CD4-positive, alpha-beta T cell treated with Interferon alpha-2 for 1 hour (primary cell): ENCODE measurements at places on chromosomes 1 and 21.

DNA sequence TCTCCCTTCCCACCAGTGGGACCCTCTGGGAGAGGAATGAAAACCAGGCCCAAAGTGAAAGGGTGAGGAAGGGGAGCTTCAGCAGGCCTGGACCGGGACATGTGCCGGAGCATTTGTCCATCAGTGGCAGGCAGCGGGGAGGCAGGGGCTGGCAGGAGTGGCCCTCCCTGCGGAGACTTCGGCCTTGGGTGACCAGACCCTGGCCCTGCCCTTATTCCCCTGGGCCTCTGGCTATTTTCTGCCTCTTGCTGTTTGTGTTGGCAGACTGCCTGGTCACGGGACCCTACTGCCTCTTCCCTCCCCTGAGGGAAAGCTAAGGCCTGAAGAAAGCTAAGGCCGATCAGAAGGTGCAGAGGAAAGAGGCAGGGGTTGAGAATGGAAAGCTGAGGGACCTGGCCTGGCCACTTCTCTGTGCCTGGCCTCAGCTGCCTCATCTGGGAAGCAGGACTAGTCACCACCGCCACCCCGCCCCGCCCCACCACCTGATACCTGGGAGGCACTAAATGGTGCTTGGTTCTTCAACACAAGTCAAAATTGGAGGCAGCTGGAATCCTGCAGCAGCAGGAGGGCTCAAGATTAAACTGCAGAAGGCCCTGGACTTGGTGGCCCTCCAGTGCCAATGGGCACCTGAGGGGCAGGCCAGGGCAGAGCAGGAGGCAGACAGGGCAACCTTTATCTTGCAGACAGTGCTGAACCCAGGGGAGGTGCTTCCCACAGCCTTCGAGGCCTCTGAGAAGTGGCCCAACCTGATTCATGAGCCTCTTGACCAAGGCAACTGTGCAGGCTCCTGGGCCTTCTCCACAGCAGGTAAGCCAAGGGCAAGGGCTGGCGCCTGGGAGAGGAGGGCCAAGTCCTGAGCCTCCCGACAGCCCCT lies 7.9 kb downstream of the TINAGL1 start:
- no peak for DNase-seq

GRCh38 chr1:205301205-205301821 lies 20.2 kb downstream of the NUAK2 start:
- DNase-seq = no peak

GRCh38 chr1:213335084-213335483 lies 284.0 kb downstream of the RPS6KC1 start:
- DNase-seq = no peak

- no peak for DNase-seq
Measured at GRCh38 chr1:43329995-43330751, 7.4 kb upstream of the MPL start.

DNA sequence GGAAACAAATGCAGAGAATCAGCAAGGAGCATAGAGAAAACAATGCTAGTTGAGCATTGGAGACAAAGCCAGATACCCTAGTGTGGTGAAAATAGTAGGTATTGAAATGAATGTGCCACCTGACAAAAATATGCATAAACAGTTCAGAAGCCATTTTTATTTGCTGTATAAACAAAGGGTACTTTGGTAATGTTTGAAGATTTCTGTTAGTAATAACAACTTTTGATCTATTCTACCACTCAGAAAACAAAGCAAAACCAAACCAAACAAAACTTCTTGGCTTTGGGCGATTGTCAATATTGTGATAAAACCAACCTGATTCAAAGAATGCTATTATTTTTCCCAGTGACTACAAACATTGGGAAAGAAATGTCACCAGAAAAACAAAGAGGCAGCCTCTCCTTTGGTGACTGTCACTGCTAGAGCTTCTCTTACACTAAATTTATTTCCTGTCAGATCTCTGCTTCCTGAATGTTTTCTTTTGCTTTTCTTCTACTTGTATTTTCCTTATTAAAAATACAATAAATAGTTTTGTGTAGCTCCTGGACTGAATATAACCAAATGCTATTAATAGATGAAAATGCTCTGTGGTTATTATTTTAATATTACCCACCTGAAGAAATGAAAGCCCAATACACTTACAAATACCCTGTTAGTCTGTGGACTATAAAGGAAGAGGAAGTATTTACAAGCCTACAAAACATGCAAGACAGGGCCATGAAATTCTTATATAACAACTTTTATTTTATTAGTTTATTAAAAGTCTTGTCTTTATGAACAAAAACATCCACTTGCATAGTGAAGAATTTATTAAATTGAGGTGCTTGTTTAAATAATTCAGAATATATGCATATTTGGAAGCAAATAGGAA lies 5.7 kb downstream of the ATP6V1G3 start:
- no peak for DNase-seq

DNA sequence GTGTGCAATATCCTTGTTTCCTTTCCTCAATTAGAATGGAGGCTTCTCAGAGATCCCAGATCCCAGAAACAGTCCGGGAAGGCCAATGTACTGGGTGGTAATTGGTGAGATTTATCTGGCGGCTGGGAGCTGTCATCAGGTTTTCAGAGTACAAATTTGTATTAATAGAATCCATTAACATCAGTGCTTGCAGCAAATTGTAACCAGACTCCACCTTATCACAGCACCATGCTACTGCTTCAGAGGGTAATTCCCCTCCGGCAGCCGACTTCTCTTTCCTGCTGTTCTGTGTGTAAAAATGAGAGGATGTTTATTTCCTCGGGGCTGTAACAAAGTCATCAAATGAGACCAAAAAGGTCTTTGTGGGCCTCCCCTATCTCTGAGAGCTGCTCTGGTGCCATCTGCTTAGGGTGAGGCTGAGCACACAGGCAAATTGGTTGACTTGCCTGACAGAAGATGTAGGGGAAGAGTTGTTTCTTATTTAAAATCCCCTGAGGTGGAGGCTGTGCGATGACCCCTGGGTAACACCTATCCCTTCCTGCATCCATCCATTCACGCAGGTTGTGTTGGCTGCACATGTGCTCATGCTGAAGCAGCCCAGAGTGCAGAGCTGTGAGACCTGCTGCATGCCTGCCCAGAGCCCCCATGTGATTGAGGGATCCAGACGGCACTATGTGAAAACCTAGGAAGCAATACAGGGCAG lies 19.2 kb downstream of the NFASC start:
- DNase-seq = no peak

GRCh38 chr1:27879374-27880082 lies 7.2 kb downstream of the THEMIS2 start:
- DNase-seq = no peak

GRCh38 chr1:230985711-230986110 lies 6.8 kb downstream of the ARV1 start:
- DNase-seq = no peak

- DNase-seq = no peak
Measured at GRCh38 chr1:234712891-234713305, 102.9 kb upstream of the IRF2BP2 start.

DNA sequence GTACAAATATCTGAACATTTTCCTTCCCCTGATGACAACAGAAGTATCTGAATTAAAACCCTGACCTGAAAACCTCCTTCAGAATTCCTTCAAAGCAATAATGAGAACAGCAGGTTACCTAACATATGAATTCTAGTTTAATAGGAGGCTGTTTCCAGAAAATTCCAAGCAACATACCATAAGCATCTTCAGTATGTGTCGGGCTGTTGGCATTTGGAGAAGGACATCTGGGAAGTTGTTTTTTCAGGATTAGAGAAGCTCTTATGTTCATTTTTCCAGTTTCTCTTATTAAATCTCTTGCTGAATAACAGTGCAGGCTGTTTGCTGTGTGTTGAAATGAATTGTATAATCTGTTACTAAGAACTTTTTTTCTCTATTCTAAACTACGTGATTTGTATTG lies 101.5 kb downstream of the PLA2G4A start:
- DNase-seq = no peak
